Osteocyte (in vitro differentiated cells): ENCODE measurements at places on chromosomes 4 and X. TPM values are rescaled to one million over a fixed set of nuclear protein-coding genes. Genes with fewer than 3 reads are reported as not detected.

Gene RAB40A
- total RNA-seq: 0.24 and 0.68 TPM in 2 replicates

- no peak overlapping the region for H3K4me3 ChIP-seq
- H3K27ac ChIP-seq: no peak overlapping the region
- peaks cover 10% of the 10 kb centered on the region for H3K27me3 ChIP-seq
- no peaks in the 10 kb centered on the region for H3K4me1 ChIP-seq
- H3K36me3 ChIP-seq: no peaks in the 10 kb centered on the region
Observed at GRCh38 chr4:102288497-102288896, 56.8 kb downstream of the SLC39A8 start.

Gene HPSE
- total RNA-seq: 4.9 and 6.1 TPM in 2 replicates

DNA sequence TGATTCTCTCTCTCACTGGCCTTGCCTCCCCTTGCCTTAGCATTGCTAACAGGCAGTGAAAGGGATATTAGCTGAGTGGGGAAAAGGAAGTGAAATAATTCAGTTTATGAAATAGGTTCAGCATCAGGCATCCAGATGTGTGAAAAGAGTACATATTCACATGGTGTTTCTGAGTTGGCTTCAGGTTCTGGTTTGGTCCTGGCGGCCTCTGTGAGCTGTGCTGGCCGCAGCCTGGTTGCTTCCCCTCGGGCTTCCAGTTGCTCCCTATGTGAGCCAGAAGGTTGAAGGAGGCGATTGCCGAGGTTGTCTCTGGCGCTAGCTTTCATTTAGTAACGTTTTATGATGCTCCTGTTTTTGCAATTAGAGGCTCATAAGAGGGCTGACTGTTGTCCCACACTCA is 99.1 kb upstream of the TLR2 start:
- peaks cover 19% of the 10 kb centered on the region for H3K36me3 ChIP-seq
- no peak overlapping the region for H3K27ac ChIP-seq
- DNase-seq: no peak
- H3K27me3 ChIP-seq: no peaks in the 10 kb centered on the region
- no peaks in the 10 kb centered on the region for H3K4me1 ChIP-seq
- H3K4me3 ChIP-seq: no peak overlapping the region

Gene GLUD2
- 0.31 and 0.40 TPM in 2 replicates for total RNA-seq

- no peak overlapping the region for H3K4me3 ChIP-seq
- peaks cover 12% of the 10 kb centered on the region for H3K4me1 ChIP-seq
- no peaks in the 10 kb centered on the region for H3K27me3 ChIP-seq
- peaks cover 23% of the 10 kb centered on the region for H3K36me3 ChIP-seq
- no peak for DNase-seq
Observed at GRCh38 chr4:40121515-40121914, 64.9 kb downstream of the N4BP2 start.

Gene SLC10A4
- 0.21 TPM in 1 of 2 replicates, not detected in the other for total RNA-seq

DNA sequence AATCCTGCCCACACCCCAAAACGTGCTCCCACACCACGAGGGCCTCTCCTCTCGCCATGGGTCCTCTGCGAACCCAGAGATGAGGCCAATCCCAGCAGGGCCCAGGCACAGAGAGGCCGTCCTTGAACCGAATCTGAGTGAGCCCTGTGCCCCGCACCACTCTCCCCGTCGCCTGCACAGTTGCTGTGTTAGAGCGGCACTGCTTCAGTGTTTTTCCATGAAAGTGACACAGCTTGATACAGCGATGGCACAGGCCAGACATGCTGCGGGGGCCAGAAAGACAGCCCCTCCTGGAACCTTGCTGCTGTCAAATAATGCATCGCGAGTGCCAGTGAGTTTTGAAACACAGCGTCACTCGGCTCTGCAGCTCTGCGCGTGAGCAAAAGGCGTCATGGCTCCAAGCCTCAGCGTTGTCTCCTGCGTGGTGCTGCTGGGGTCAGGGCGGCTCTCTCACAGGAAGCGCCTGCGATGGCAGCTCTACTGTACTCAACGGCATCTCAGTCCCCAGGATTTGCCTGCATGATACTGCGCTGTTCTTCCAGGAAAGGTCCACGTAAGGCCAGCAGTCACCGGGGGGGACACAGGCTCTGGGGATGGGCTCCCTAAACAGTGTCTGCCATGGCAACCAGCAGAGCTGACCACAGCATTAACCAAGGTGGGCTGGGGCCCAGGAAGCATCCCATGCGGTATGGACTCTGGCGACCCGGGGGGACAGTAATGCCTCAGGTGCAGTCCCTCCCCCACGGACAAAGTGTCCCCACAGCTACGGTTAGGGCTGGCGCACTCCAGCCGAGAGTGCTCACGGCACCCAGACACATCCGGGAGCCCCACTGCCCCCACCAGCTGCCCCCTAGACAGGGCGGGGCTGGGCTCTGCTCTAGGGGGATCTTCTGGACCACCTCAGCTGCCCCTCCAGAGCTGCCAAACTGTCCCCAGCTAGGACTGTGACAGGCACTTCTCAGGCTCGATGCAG is 63.1 kb downstream of the ACOX3 start:
- H3K27ac ChIP-seq: no peak overlapping the region
- no peak overlapping the region for H3K4me3 ChIP-seq
- H3K27me3 ChIP-seq: no peaks in the 10 kb centered on the region
- H3K36me3 ChIP-seq: peaks cover 2% of the 10 kb centered on the region

- no peaks in the 10 kb centered on the region for H3K36me3 ChIP-seq
- no peak for DNase-seq
- no peak overlapping the region for H3K4me3 ChIP-seq
Observed at GRCh38 chr4:25939330-25939729, 25.3 kb downstream of the SMIM20 start.

Gene SHOX
- total RNA-seq: 0.21 TPM in 1 of 2 replicates, not detected in the other

GRCh38 chrX:80841259-80841658 is 31.6 kb upstream of the BRWD3 start:
- no peaks in the 10 kb centered on the region for H3K4me1 ChIP-seq
- no peak overlapping the region for H3K4me3 ChIP-seq
- DNase-seq: no peak
- H3K36me3 ChIP-seq: no peaks in the 10 kb centered on the region
- peaks cover 2% of the 10 kb centered on the region for H3K27me3 ChIP-seq
- no peak overlapping the region for H3K27ac ChIP-seq

Gene ETDA
- total RNA-seq: not detected in 2 replicates

Gene TEX13C
- not detected in 2 replicates for total RNA-seq

- H3K36me3 ChIP-seq: no peaks in the 10 kb centered on the region
- no peak overlapping the region for H3K27ac ChIP-seq
- no peak overlapping the region for H3K4me3 ChIP-seq
- DNase-seq: no peak
Observed at GRCh38 chr4:44760142-44760898, 34.0 kb upstream of the GNPDA2 start.

GRCh38 chrX:20265221-20265725 is 1.4 kb downstream of the RPS6KA3 start:
- H3K27ac ChIP-seq: peak overlapping the region; percentile 94
- no peaks in the 10 kb centered on the region for H3K36me3 ChIP-seq
- H3K4me3 ChIP-seq: peak overlapping the region; percentile 88
- peaks cover 14% of the 10 kb centered on the region for H3K4me1 ChIP-seq

- H3K27me3 ChIP-seq: peaks cover 1% of the 10 kb centered on the region
- H3K27ac ChIP-seq: no peak overlapping the region
- H3K4me3 ChIP-seq: no peak overlapping the region
- H3K4me1 ChIP-seq: no peaks in the 10 kb centered on the region
- no peak for DNase-seq
Observed at GRCh38 chr4:14132301-14132700, 504.8 kb upstream of the BOD1L1 start.

GRCh38 chr4:103075894-103076746 is 441 bp downstream of the SLC9B2 start:
- H3K4me1 ChIP-seq: peaks cover 35% of the 10 kb centered on the region
- H3K27ac ChIP-seq: peak overlapping the region; percentile 96
- no peaks in the 10 kb centered on the region for H3K27me3 ChIP-seq
- peak; percentile 88 for DNase-seq
- H3K4me3 ChIP-seq: peak overlapping the region; percentile 95

GRCh38 chr4:164989471-164989870 is 12.0 kb upstream of the TRIM61 start:
- H3K4me3 ChIP-seq: no peak overlapping the region
- no peak overlapping the region for H3K27ac ChIP-seq
- no peak for DNase-seq
- H3K4me1 ChIP-seq: no peaks in the 10 kb centered on the region

DNA sequence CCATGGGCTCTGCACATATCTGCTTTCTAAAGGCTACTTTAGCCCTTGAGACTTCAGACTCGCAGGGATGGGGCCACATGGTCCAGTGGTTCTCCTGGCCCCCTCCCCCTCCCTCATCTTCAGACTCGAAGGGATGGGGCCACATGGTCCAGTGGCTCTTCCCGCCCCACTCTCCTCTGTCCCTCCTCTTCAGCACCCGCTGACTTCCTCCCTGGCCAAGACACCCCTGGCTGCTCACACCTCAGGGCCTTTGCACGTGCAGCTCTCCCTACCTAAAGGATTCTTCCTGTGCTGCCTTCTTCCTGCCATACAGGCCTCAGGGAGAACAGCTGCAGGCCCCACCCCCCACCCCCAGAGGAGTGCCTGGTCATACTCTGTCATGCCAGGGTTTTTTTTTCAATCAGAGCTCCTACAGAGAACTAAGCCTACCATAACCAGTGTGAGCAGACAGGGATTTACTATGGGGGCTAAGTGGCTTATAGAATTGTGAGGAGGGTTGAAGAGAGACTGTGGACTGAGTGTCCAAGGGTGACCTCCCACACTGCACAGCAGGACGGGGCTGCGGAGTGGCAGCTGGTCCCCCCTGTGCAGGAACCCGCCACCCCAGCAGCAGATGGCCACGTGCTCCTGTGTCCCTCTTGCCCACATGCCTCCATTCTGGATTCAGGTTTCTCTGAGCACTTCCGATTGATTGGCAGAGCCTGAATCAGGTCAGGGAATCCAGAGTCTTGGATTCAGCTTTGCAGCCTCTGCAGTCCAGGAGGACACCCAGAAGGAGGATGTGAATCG is 6.1 kb upstream of the SPON2 start:
- H3K27me3 ChIP-seq: peaks cover 15% of the 10 kb centered on the region
- no peak for DNase-seq
- no peak overlapping the region for H3K4me3 ChIP-seq
- H3K4me1 ChIP-seq: peaks cover 42% of the 10 kb centered on the region
- no peak overlapping the region for H3K27ac ChIP-seq

Gene RAB9B
- total RNA-seq: 2.0 and 2.4 TPM in 2 replicates

Gene DMRTC1B
- total RNA-seq: not detected in 2 replicates

DNA sequence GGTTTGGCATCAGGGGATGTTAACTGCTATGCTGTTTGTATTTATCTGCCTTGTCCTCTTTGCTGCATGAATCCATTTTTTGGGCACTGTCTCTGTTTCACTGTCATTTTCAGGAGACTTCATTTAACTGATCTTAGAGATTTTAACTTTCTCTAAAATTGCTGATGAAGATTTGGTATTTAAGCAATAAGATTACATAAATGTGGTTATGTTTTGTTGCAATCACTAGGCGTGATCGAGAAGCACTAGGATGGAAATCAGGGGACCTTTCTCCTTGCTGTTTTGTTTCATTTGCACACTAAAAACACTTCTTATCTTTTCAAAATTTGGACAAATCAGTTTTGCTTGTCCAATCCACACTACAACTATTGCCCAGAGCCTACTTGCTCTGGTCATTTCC is 15.4 kb downstream of the CXCL2 start:
- no peaks in the 10 kb centered on the region for H3K36me3 ChIP-seq
- no peak for DNase-seq
- H3K27ac ChIP-seq: no peak overlapping the region
- H3K4me3 ChIP-seq: no peak overlapping the region

DNA sequence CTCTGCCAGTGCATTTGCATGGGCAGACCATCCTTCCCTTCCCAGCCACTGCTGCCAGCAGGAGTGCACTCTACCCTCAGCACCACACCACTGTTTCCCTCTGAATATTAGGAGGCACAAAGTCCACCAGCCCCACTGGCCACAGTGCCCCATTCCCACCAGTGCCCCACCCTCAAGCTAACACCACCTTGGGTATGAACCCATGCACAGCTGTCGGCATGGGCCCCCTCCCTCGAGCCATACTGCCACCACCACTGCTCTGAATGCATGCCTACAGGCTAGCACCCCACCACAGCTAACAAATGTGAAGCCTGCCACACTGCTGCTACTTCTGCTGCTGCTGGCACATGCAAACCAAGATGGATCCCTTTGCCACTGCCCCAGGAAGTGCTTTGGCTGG is 810.4 kb downstream of the TRAM1L1 start:
- no peak for DNase-seq
- H3K27ac ChIP-seq: no peak overlapping the region
- peaks cover 4% of the 10 kb centered on the region for H3K27me3 ChIP-seq

DNA sequence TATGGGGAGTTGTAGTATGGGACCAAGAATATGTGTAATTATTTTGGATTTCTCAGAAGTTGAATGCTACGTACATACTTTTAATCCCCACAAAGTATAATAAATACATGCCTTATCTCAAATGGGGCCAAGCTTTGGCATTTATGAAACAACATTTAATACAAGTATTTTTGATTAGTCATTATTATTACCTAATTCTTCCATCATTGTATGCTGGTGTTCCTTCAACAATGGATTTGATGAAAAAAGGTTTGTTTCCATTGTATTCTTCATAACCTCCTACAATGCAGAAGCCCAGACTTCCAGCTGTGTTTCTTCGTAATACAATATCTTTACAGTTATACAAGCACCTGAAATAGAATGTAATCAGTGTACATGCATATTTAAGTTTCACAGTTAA is 83.8 kb downstream of the FIP1L1 start:
- no peaks in the 10 kb centered on the region for H3K27me3 ChIP-seq
- no peak overlapping the region for H3K27ac ChIP-seq
- no peak for DNase-seq
- no peak overlapping the region for H3K4me3 ChIP-seq
- H3K36me3 ChIP-seq: peaks cover 54% of the 10 kb centered on the region
- H3K4me1 ChIP-seq: peaks cover 11% of the 10 kb centered on the region
